ENCODE measurements at places on chromosomes 5 and 9.

DNA sequence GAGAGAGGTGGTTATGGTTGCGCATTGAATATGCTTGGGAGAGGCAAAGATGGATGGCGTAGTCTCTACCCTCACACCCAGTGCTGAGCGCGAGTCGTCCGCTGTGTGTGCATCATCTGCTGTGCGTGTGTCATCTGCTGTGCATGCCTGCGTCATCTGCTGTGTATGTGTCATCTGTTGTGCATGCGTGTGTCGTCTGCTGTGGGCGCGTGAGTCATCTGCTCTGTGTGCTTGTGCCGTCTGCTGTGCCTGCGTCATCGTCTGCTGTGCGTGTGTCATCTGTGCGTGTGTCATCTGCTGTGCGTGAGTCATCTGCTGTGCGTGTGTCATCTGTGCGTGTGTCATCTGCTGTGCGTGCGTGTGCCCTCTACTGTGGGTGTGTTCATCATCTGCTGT is 68.0 kb upstream of the IRX4 start:
- DNase-seq = no peak

DNA sequence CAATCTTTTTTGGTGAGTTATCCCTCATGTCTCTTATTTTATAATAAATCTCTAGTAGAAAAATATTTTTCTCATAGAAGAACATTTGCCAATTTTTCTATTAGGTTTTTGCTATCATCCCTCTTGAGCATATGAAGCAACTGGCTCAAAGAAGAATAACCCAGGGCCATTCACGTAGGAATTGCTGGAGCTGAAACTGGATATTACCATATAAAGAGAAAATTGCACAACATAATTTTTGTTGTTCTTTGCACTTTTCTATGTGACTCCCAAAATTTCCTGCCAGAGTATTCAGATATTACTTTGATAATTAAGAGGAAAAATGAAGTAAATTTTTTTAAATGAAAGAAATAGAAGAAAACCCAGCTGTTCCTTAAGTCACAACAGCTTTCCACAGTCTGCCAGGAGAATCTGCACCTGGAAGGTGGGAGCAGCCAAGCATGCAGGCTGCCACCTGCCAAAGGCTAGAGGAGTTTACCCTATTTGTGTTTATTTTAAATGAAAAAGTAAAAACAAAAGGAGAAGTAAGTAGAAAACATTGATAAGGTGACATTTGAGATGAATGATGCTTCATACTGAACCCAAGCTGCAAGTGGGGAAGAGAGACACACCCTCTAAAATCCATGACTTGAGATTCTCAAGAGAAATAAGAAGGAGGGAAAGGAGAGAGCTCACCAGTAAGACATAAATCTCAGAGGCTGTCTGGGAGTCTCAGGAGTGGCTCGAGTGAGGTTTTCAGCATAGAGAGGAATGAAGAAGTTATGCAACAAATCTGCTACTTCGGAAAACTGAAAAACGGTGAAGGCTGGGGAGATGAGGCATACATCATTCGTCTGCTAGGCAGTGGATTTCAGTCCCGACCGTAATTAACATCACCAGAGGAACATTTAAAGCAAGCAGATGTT is 31.5 kb upstream of the FREM1 start:
- no peak for DNase-seq

DNA sequence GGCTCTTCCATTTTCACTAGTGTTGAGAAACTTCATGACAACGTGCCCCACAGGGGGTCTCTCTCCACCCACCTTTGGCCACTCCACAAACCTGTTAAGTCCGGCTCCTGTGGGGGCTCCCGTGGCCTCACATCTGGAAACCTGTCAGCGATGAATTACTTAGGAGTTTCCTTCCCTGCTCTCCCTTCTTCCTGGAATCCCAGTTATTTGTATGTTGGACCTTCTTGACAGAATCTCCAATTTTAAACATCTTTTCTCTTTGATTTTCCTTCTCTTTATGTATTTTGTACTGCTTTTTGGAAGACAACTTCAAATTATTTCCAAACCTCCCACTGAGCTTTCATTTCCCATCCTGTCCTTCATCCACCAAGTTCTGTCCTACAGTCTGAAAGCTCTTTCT is 55.1 kb upstream of the NRARP start:
- DNase-seq = no peak

- DNase-seq = no peak
Observed at GRCh38 chr5:40353442-40353841, 326.3 kb upstream of the PTGER4 start.

GRCh38 chr9:69325409-69326212 is 596 bp downstream of the ENTREP1 start:
- no peak for DNase-seq
